Neural crest cell (in vitro differentiated cells): ENCODE measurements at places on chromosomes 12 and 14. TPM values are rescaled to one million over a fixed set of nuclear protein-coding genes. Genes with fewer than 3 reads are reported as not detected.

- no peaks in the 10 kb centered on the region for H3K27me3 ChIP-seq
- H3K27ac ChIP-seq = no peak overlapping the region
- no peak for DNase-seq
- H3K4me1 ChIP-seq = no peaks in the 10 kb centered on the region
- H3K36me3 ChIP-seq = no peaks in the 10 kb centered on the region
These were observed 568.3 kb downstream of the TMEM121 start for GRCh38 chr14:106094654-106095189.

DNA sequence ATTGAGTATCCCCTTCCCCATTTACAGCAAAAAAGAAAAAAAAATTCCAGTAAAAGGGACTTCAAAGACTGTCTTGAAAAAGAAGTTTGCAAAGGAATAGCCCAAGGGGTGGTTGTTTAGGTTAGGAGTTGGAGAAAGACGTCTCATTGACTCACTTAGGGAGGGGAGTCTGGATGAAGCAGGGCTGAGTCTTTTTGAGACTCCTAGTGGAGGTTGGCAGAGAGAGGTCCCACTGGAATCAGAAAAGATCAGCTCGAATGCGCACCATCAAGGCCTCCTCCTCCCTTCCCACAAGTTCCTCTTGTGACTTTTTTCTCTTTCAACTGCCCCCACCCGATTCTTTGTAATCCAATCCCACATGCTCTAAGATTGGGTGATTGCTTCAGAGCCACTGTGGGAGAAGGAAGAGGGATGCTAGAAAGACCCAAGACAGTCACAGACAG is 1.9 kb downstream of the ARHGEF40 start:
- peaks cover 53% of the 10 kb centered on the region for H3K4me1 ChIP-seq
- peaks cover 16% of the 10 kb centered on the region for H3K36me3 ChIP-seq
- DNase-seq = no peak

GRCh38 chr12:92290350-92290695 is 144.7 kb upstream of the BTG1 start:
- H3K4me3 ChIP-seq = no peak overlapping the region
- no peaks in the 10 kb centered on the region for H3K36me3 ChIP-seq
- peak overlapping the region; percentile 19 for H3K27ac ChIP-seq

- no peak overlapping the region for H3K27ac ChIP-seq
- peaks cover 12% of the 10 kb centered on the region for H3K4me1 ChIP-seq
These were observed 15.7 kb downstream of the ADIPOR2 start for GRCh38 chr12:1706632-1706980.

- H3K27ac ChIP-seq = no peak overlapping the region
- no peaks in the 10 kb centered on the region for H3K36me3 ChIP-seq
- no peak for DNase-seq
- H3K4me1 ChIP-seq = peaks cover 3% of the 10 kb centered on the region
These were observed 54.3 kb upstream of the RIN3 start for GRCh38 chr14:92459030-92459949.

- no peaks in the 10 kb centered on the region for H3K27me3 ChIP-seq
- H3K36me3 ChIP-seq = no peaks in the 10 kb centered on the region
- H3K27ac ChIP-seq = no peak overlapping the region
- no peak for DNase-seq
- no peaks in the 10 kb centered on the region for H3K4me1 ChIP-seq
These were observed 123.5 kb downstream of the PTPRR start for GRCh38 chr12:70796989-70797388.

DNA sequence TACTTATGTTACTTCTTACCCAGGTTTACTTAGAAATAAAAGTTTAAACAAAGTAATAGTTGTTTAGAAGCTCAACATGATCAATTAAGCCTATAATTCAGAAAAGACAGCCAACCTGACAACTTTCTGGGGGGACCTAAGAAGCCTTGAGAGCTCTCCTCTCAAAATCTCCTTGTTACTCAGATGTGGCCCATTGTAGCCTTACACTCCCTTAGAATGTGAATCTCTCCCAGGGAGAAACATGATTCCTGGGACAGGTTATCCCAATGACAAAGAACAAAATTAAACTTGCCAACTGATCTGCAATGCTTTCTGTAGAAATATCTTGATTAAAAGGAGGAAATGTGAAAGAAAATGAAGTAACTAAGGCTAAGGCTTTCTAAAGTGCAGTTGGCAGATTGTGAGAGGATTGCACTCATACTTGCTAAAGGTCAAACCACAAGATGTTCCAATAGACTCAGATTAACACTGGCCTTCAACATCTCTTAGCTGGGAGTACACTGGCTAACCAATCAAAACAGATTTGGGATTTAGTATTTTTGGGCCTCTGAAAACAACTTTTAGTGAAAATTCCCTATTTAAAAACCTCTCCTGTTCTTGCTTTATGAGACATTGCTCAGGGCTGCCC is 72.3 kb upstream of the TMX1 start:
- no peaks in the 10 kb centered on the region for H3K27me3 ChIP-seq
- H3K36me3 ChIP-seq = no peaks in the 10 kb centered on the region
- DNase-seq = no peak
- no peak overlapping the region for H3K4me3 ChIP-seq

- H3K4me1 ChIP-seq = peaks cover 3% of the 10 kb centered on the region
- H3K4me3 ChIP-seq = no peak overlapping the region
These were observed 76.0 kb downstream of the SYNE3 start for GRCh38 chr14:95440496-95440895.

DNA sequence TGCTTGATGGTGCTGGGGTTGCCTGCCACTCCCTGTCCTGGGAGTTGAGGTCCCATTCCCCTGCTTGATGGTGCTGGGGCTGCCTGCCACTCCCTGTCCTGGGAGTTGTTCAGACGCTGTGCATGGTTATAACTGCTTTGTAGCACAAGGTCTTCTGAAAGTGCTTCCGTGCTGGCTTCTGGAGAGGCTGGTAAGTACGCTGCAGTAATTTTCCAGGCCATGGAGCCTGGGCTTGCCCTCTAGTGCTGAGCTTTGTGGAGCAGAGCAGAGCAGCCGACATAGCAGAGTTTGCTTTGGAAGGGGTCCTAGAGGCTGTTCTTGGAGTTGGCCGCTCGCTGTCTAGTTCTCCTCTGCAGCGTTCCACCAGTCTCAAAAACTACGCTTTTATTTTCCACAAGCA is 6.3 kb downstream of the B4GALNT3 start:
- H3K4me3 ChIP-seq = no peak overlapping the region
- peaks cover 2% of the 10 kb centered on the region for H3K4me1 ChIP-seq
- no peaks in the 10 kb centered on the region for H3K36me3 ChIP-seq
- no peak overlapping the region for H3K27ac ChIP-seq
- DNase-seq = no peak

DNA sequence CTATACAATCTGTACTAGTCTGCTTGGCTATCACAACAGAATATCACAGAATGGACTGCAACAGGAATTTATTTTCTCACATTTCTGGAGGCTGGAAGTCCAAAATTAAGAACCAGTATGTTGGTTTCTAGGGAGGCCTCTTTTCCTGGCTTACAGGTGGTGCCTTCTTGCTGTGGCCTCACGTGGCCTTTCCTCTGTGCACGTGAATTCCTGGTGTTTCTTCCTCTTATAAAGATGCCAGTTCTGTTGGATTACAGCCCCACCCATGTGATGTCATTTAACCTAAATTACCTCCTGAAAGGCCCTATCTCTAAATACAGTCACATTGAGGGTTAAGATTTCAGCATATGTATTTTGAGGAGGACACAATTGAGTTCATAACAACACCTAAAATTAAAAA is 32.1 kb upstream of the C2CD5 start:
- no peak for DNase-seq
- H3K4me3 ChIP-seq = no peak overlapping the region
- no peaks in the 10 kb centered on the region for H3K4me1 ChIP-seq
- H3K36me3 ChIP-seq = no peaks in the 10 kb centered on the region
- no peaks in the 10 kb centered on the region for H3K27me3 ChIP-seq

- H3K4me3 ChIP-seq = no peak overlapping the region
- H3K27ac ChIP-seq = peak overlapping the region; percentile 81
- no peak for DNase-seq
- peaks cover 26% of the 10 kb centered on the region for H3K4me1 ChIP-seq
- H3K36me3 ChIP-seq = no peaks in the 10 kb centered on the region
- no peaks in the 10 kb centered on the region for H3K27me3 ChIP-seq
These were observed 202.5 kb downstream of the CALM1 start for GRCh38 chr14:90599339-90599738.

DNA sequence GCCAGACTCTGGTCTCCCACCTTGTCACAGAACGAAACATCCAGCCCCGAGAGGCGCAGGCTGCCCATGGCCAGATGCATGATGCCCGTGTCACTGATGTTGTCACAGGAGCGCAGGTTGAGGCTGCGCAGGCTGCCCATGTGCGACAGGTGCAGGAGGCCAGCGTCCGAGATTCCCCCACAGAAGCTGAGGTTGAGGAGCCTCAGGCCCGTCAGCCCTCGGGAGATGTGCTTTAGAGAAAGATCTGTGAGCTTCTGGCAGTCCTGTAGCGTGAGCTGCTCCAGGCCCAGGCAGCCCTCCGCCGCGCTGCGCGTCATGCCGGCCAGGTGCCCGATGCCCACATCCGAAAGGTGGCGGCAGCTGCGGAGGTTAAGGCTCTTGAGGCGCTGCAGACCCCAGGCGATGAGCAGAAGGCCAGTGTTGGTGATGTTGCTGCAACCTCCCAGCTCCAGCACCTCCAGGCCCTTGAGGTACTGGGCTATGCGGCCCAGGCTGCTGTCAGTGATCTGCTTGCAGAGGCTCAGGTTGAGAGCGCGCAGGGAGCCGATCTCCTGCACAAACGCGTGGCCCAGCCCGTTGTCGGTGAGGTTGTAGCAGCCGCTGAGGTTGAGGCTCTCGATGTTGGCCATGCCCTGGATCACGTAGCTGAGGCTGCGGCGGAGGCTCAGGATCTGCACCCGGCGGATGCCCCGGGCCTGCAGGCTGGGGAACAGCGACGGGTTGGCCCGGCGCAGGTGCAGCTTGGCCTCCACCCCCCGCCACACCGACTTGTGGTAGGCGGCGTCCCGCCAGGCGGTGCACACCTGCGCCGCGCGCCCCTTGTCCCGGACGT is 991 bp downstream of the FBXL14 start:
- DNase-seq = no peak
- peak overlapping the region; percentile 76 for H3K27ac ChIP-seq
- H3K4me1 ChIP-seq = peaks cover 68% of the 10 kb centered on the region
- H3K4me3 ChIP-seq = peak overlapping the region; percentile 90
- peaks cover 6% of the 10 kb centered on the region for H3K27me3 ChIP-seq
- H3K36me3 ChIP-seq = peaks cover 6% of the 10 kb centered on the region

- no peak for DNase-seq
- no peaks in the 10 kb centered on the region for H3K27me3 ChIP-seq
- H3K27ac ChIP-seq = no peak overlapping the region
- H3K36me3 ChIP-seq = no peaks in the 10 kb centered on the region
These were observed 20.0 kb upstream of the GCH1 start for GRCh38 chr14:54922598-54922997.

DNA sequence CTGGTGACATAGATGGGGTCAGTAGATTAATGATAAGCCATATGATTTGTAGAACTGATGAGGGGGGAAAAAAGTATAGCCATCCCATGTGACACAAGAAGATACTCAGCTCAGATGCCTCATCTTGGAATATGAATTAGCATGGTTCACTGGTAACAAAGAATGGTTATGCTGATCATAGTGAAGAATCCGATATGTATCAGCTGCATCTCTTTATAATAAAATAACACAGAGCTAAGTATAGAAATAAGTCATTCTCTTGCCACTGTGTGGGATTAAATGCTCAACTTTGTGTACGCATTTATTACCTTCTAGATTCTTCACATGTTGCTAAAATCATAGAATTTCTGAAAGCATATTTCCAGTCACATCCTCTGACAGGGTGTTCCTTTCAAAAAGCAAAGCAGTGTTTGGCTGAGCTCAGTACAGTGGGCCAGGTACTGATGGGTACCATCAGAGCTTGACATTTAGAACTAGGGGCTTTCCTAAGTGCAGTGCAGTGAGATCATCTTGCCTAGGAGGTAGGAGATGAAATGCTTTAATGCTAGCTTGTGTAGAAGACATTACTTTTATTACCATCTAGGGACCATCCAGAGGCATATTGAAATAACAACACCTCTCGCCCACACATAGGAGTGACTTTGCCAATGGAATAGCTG is 256.2 kb downstream of the TMEM117 start:
- H3K4me3 ChIP-seq = no peak overlapping the region
- no peak for DNase-seq
- peaks cover 3% of the 10 kb centered on the region for H3K4me1 ChIP-seq

GRCh38 chr14:65107200-65107599 is 4.9 kb upstream of the MAX start:
- no peak overlapping the region for H3K4me3 ChIP-seq
- H3K27ac ChIP-seq = no peak overlapping the region
- H3K4me1 ChIP-seq = peaks cover 11% of the 10 kb centered on the region
- H3K27me3 ChIP-seq = no peaks in the 10 kb centered on the region
- peaks cover 3% of the 10 kb centered on the region for H3K36me3 ChIP-seq
- no peak for DNase-seq

The PTGES3 gene
- 282 and 284 TPM in 2 replicates for total RNA-seq

The ASIC1 gene
- 22.7 and 25.0 TPM in 2 replicates for total RNA-seq

The ZC2HC1C gene
- total RNA-seq = 1.3 and 1.9 TPM in 2 replicates

The ANKRD33 gene
- not detected in 2 replicates for total RNA-seq

The KRT2 gene
- total RNA-seq = not detected in 2 replicates

The RNASE7 gene
- not detected in 2 replicates for total RNA-seq

The SLC38A6 gene
- 13.2 and 14.5 TPM in 2 replicates for total RNA-seq

The TUBA1B gene
- total RNA-seq = 3,094 and 3,153 TPM in 2 replicates
